ENCODE measurements at places on chromosomes 5 and 9.

- H3K27me3 ChIP-seq = no peaks in the 10 kb centered on the region
- peaks cover 7% of the 10 kb centered on the region for H3K4me1 ChIP-seq
- H3K36me3 ChIP-seq = no peaks in the 10 kb centered on the region
- DNase-seq = no peak
- H3K4me3 ChIP-seq = no peak overlapping the region
Observed at GRCh38 chr5:129069292-129069691, 25.3 kb upstream of the ISOC1 start.

- no peaks in the 10 kb centered on the region for H3K27me3 ChIP-seq
- no peak overlapping the region for H3K27ac ChIP-seq
- no peak for DNase-seq
- H3K4me3 ChIP-seq = no peak overlapping the region
- H3K4me1 ChIP-seq = peaks cover 62% of the 10 kb centered on the region
- no peaks in the 10 kb centered on the region for H3K36me3 ChIP-seq
Observed at GRCh38 chr5:119330367-119331183, 25.2 kb upstream of the TNFAIP8 start.

GRCh38 chr9:114394523-114395333 lies 6.9 kb upstream of the AKNA start:
- H3K27me3 ChIP-seq = no peaks in the 10 kb centered on the region
- peak overlapping the region; percentile 78 for H3K27ac ChIP-seq
- H3K4me3 ChIP-seq = no peak overlapping the region
- H3K4me1 ChIP-seq = peaks cover 36% of the 10 kb centered on the region

DNA sequence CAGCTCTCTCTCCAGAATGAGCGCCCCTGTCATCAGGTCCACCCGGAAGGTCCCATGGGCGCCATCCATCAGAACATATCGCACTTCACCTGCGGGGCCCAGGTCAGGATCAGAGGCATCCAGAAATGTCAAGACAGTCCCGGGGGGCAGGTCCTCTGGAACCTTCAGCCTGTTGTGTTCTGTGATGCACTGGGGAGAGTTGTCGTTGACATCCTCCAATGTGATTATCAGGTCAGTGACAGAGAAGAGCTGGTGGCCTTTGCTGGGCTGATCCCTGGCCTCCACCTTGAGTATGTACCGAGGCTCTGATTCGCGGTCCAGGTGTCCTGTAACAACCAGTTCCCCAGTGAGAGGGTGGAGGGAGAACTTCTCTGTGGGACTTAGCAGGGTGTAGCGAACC lies 25.2 kb downstream of the FAT2 start:
- H3K27me3 ChIP-seq = no peaks in the 10 kb centered on the region
- peaks cover 19% of the 10 kb centered on the region for H3K4me1 ChIP-seq
- no peak for DNase-seq
- H3K36me3 ChIP-seq = peaks cover 7% of the 10 kb centered on the region
- H3K4me3 ChIP-seq = no peak overlapping the region

GRCh38 chr5:175535796-175536195 lies 57.4 kb downstream of the SFXN1 start:
- DNase-seq = no peak
- H3K4me3 ChIP-seq = no peak overlapping the region
- H3K27me3 ChIP-seq = peaks cover 22% of the 10 kb centered on the region
- no peak overlapping the region for H3K27ac ChIP-seq

GRCh38 chr5:145818604-145819003 lies 16.5 kb downstream of the PRELID2 start:
- H3K4me3 ChIP-seq = no peak overlapping the region
- H3K27ac ChIP-seq = no peak overlapping the region
- no peaks in the 10 kb centered on the region for H3K27me3 ChIP-seq
- DNase-seq = no peak

DNA sequence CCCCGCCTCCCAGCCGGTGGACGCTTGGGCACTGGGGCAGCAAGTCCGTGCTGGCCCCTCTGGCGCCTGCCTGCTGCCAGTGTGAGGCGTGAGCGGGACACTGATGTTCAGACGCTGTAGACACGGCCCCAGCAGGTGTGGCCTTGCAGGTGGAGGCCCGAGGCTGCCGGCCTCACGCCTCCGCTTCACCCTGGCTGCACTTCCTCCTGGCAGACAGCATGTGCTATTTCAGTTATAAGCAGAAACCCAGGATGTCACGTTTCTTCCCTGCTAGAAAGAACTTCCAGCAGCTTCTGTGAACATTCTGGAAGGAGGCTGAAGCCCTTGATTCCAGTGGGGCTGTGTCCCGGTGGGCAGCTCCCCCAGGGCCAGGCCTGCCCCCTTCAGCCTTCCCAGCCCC lies 114.8 kb upstream of the FCN2 start:
- DNase-seq = no peak
- H3K27me3 ChIP-seq = no peaks in the 10 kb centered on the region
- H3K4me1 ChIP-seq = no peaks in the 10 kb centered on the region
- H3K27ac ChIP-seq = no peak overlapping the region
- peaks cover 38% of the 10 kb centered on the region for H3K36me3 ChIP-seq

- DNase-seq = no peak
- H3K27me3 ChIP-seq = peaks cover 2% of the 10 kb centered on the region
- no peaks in the 10 kb centered on the region for H3K36me3 ChIP-seq
- no peak overlapping the region for H3K4me3 ChIP-seq
- H3K27ac ChIP-seq = peak overlapping the region; percentile 25
- H3K4me1 ChIP-seq = peaks cover 6% of the 10 kb centered on the region
Observed at GRCh38 chr5:124932791-124933600, 186.6 kb upstream of the ZNF608 start.

GRCh38 chr5:56620903-56621677 lies 194.3 kb upstream of the MAP3K1 start:
- H3K4me3 ChIP-seq = no peak overlapping the region
- H3K36me3 ChIP-seq = peaks cover 15% of the 10 kb centered on the region
- DNase-seq = no peak
- H3K4me1 ChIP-seq = peaks cover 20% of the 10 kb centered on the region
- H3K27me3 ChIP-seq = no peaks in the 10 kb centered on the region

DNA sequence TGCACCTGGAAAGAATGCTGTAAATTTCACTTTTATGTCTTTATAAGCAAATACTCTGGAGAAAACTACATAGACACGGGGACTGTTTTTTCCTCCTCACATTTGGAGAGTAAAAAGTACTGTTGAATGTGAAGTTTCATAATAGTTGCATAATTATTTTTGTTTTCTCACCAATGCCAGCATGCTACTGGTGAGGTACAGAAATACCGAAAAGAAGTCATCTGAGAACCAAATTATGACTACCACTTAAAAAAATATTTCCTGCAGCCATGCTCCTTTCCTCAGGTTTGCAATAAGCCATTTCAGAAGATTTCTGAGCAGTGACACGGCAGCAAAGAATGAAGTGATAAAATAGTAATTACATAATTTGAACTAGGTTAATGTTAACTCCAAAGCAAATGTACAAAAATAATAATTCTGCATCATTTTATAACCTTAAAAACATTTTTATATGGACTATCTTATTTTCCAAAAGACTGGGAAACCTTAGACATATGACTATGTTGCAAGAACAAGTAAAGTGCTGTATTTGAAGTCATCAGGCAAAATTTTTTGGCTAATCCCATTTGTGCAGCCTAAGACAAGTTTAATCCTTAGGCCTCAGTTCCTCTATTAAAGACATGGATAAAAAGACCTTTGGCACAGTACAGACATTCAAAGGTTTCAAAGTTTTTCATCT lies 144.7 kb downstream of the PCSK1 start:
- H3K4me3 ChIP-seq = no peak overlapping the region
- H3K4me1 ChIP-seq = peaks cover 7% of the 10 kb centered on the region
- H3K36me3 ChIP-seq = no peaks in the 10 kb centered on the region
- H3K27me3 ChIP-seq = no peaks in the 10 kb centered on the region
- H3K27ac ChIP-seq = no peak overlapping the region

DNA sequence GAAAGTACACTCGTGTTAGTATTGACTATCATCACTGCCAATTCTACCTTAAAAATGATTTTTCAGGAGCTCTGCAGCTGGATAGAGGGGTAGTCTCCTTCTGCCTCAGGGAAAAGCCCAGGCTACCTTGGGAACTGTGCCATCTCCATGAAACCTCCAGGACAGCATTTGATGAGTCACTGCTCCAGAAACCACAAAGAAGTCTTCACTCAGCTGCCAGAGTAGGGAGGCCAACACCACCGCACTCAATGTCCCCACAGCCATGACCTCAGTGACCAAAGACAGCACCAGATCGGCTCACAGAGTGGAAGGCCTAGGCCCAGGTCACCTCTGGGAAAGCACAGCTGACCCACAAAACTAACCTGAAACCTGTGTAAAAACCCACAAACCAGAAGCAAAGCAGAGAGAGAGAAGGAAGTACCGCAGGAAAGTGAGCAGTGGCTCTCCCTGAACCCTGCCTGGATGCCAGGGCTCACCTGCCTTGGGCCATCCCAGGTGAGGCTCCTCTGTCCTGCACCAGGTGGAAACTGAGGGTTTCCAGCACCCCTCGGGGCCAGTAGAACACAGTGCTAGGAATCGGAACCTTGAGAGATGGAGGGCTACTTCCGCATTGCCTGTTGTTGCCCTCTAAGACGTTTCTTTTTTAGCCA lies 30.0 kb downstream of the S1PR3 start:
- DNase-seq = no peak
- H3K27ac ChIP-seq = peak overlapping the region; percentile 94
- peaks cover 2% of the 10 kb centered on the region for H3K36me3 ChIP-seq
- peaks cover 34% of the 10 kb centered on the region for H3K4me1 ChIP-seq
- H3K4me3 ChIP-seq = no peak overlapping the region
- H3K27me3 ChIP-seq = no peaks in the 10 kb centered on the region

DNA sequence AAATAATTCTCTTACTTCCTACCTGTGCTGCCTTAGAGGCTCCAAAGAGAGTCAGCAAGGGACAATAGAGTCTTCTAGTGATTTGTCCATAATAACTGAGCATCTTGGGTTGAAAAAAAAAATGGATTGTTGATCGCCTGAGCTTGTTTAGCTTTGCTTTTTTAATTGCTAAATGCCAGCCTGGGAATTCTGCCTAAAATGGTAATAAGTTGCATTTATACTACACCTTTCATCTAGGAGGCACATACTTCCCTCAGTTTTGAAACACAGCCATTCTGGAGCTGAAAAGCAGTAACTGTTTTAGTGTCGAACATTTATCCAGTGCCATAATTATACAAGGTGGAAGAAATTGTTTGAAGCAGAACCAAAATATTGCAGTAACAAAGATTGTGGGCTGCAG lies 421.3 kb downstream of the CAAP1 start:
- no peaks in the 10 kb centered on the region for H3K27me3 ChIP-seq
- DNase-seq = no peak
- no peak overlapping the region for H3K27ac ChIP-seq
- no peaks in the 10 kb centered on the region for H3K36me3 ChIP-seq

DNA sequence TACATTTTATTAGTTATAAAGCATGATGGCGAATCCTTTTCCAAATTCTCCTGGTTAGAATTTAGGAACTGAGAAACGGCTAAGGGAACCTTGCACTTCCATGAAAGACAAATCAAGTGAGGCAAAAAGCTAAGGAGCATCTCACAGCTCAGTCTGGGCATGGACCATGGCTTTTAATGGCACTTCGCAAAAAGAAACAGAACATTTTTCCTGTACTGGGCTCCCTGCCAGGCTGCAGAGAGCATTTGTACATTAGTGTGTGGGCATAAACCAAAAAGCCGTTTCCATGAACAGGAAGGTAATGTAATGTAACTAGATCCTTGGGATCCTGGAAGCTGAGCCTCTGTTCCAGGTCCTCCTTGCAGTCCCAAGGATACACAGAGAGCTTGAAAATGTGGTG lies 354.2 kb downstream of the MRPS30 start:
- H3K27ac ChIP-seq = no peak overlapping the region
- H3K4me1 ChIP-seq = no peaks in the 10 kb centered on the region
- no peaks in the 10 kb centered on the region for H3K27me3 ChIP-seq
- H3K36me3 ChIP-seq = no peaks in the 10 kb centered on the region
- DNase-seq = no peak

- DNase-seq = no peak
- H3K4me1 ChIP-seq = peaks cover 16% of the 10 kb centered on the region
- no peak overlapping the region for H3K4me3 ChIP-seq
- peaks cover 13% of the 10 kb centered on the region for H3K36me3 ChIP-seq
- no peaks in the 10 kb centered on the region for H3K27me3 ChIP-seq
- no peak overlapping the region for H3K27ac ChIP-seq
Observed at GRCh38 chr5:69364414-69364813, 4.9 kb downstream of the AK6 start.

GRCh38 chr5:56729488-56729887 lies 85.9 kb upstream of the MAP3K1 start:
- no peaks in the 10 kb centered on the region for H3K27me3 ChIP-seq
- no peak overlapping the region for H3K4me3 ChIP-seq
- H3K36me3 ChIP-seq = peaks cover 4% of the 10 kb centered on the region
- H3K27ac ChIP-seq = no peak overlapping the region

DNA sequence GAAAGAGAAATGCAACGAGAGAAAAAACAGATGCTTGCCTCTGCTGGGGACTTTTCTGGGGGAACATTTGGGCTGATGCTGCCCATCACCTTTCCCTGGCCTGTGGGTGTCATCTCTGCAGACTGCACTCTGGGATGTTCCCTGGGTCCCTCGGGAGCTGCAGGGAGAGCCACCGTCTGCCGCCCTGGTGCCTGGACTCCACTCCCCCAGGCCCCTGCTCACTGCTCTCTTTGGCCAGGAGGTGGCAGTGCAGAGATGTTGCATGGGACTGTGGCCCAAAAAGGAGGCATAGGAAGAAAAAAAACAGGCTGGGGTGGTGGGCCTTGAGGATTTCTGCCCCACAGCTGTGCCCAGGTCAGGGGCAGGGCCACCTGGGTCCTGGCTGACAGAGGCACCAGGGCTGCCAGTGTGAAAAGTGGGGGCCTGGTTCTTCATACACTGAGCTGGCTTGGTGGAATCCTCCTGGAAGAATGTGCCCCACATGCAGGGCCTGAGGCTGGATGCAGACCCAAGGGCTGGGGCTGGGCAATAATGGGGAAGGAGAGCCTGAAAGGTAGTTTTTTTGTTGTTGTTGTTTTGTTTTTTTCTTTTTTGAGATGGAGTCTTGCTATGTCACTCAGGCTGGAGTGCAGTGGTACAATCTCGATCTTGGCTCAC lies 353.6 kb downstream of the SLIT3 start:
- no peak overlapping the region for H3K4me3 ChIP-seq
- peaks cover 38% of the 10 kb centered on the region for H3K4me1 ChIP-seq
- no peaks in the 10 kb centered on the region for H3K36me3 ChIP-seq
- no peaks in the 10 kb centered on the region for H3K27me3 ChIP-seq
- DNase-seq = peak; percentile 40
- no peak overlapping the region for H3K27ac ChIP-seq

GRCh38 chr9:98660541-98660940 lies 48.2 kb downstream of the GABBR2 start:
- H3K27me3 ChIP-seq = peaks cover under 1% of the 10 kb centered on the region
- H3K36me3 ChIP-seq = no peaks in the 10 kb centered on the region
- H3K27ac ChIP-seq = no peak overlapping the region
- H3K4me1 ChIP-seq = no peaks in the 10 kb centered on the region
- no peak overlapping the region for H3K4me3 ChIP-seq
- no peak for DNase-seq

GRCh38 chr5:163569284-163569683 lies 63.9 kb downstream of the MAT2B start:
- no peak overlapping the region for H3K4me3 ChIP-seq
- H3K27ac ChIP-seq = no peak overlapping the region
- H3K36me3 ChIP-seq = no peaks in the 10 kb centered on the region
- DNase-seq = no peak

All from mesothelial cell of epicardium (in vitro differentiated cells).